ENCODE measurements at places on chromosomes 6 and 20.

- H3K27ac ChIP-seq = no peak overlapping the region
- DNase-seq = no peak
- H3K4me3 ChIP-seq = no peak overlapping the region
- H3K36me3 ChIP-seq = no peaks in the 10 kb centered on the region
- H3K4me1 ChIP-seq = peaks cover 20% of the 10 kb centered on the region
Observed at GRCh38 chr20:38725931-38726803, 1.9 kb downstream of the SLC32A1 start.

- H3K4me3 ChIP-seq = no peak overlapping the region
- no peak overlapping the region for H3K27ac ChIP-seq
- no peak for DNase-seq
- no peaks in the 10 kb centered on the region for H3K4me1 ChIP-seq
- no peaks in the 10 kb centered on the region for H3K27me3 ChIP-seq
Observed at GRCh38 chr20:59701236-59701635, 96.9 kb downstream of the PHACTR3 start.

DNA sequence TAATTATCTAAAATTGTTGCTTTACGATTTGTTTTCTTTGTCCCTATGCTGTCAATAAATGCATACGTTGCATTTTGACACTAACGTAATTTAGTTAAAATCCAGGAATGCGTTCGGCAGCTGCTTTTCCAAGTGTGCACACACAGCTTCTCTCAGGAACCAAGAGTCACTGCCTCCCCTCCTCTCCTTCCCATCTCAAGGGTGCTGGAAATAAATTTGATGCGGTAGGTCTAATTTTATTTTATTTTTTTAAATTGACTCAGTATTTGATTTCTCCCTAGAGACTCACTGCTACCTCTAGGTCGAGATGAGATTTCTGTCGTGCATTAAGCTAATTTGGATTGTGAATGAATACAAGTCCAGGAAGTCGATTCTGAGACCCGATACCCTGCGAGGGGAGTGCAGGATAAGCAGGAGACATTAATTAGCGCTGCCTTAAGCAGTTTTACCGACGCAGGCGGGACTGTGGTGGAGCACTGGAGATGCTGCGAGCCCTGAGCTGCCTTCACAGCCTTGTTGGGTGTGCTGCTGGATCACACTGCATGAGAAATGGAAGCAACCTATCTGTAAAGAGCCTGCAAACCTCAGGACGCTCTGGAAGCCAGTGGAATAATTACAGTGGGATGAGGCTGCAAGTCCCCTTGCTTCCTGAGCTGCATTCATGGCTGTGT, 381.2 kb downstream of the C6orf118 start:
- DNase-seq = no peak
- H3K27me3 ChIP-seq = no peaks in the 10 kb centered on the region
- no peaks in the 10 kb centered on the region for H3K36me3 ChIP-seq
- H3K4me1 ChIP-seq = no peaks in the 10 kb centered on the region

GRCh38 chr6:141301779-141302178, 830.9 kb upstream of the GJE1 start:
- no peaks in the 10 kb centered on the region for H3K4me1 ChIP-seq
- DNase-seq = no peak
- no peak overlapping the region for H3K4me3 ChIP-seq
- no peak overlapping the region for H3K27ac ChIP-seq
- no peaks in the 10 kb centered on the region for H3K36me3 ChIP-seq

GRCh38 chr6:88177961-88178464, 11.9 kb upstream of the CNR1 start:
- no peak for DNase-seq
- H3K27me3 ChIP-seq = no peaks in the 10 kb centered on the region
- no peaks in the 10 kb centered on the region for H3K36me3 ChIP-seq
- no peak overlapping the region for H3K27ac ChIP-seq
- 0 out of 2 replicates have a peak, but pooled peaks cover 2% of the 10 kb centered on the region for H3K4me1 ChIP-seq
- no peak overlapping the region for H3K4me3 ChIP-seq

GRCh38 chr6:106913676-106914280, 60.8 kb downstream of the CD24 start:
- H3K4me1 ChIP-seq = peaks cover 3% of the 10 kb centered on the region
- no peaks in the 10 kb centered on the region for H3K27me3 ChIP-seq
- no peak overlapping the region for H3K4me3 ChIP-seq
- DNase-seq = no peak
- H3K36me3 ChIP-seq = no peaks in the 10 kb centered on the region

GRCh38 chr6:56915832-56916231, 39.1 kb upstream of the BEND6 start:
- H3K27ac ChIP-seq = no peak overlapping the region
- no peaks in the 10 kb centered on the region for H3K36me3 ChIP-seq
- H3K4me3 ChIP-seq = no peak overlapping the region
- H3K27me3 ChIP-seq = no peaks in the 10 kb centered on the region
- DNase-seq = no peak

- no peak overlapping the region for H3K27ac ChIP-seq
- H3K4me3 ChIP-seq = no peak overlapping the region
- DNase-seq = no peak
- H3K27me3 ChIP-seq = no peaks in the 10 kb centered on the region
- no peaks in the 10 kb centered on the region for H3K4me1 ChIP-seq
Observed at GRCh38 chr6:129104560-129104959, 221.6 kb downstream of the LAMA2 start.

GRCh38 chr6:53623497-53623896, 42.1 kb downstream of the KLHL31 start:
- no peaks in the 10 kb centered on the region for H3K4me1 ChIP-seq
- no peaks in the 10 kb centered on the region for H3K36me3 ChIP-seq
- no peak overlapping the region for H3K4me3 ChIP-seq
- DNase-seq = no peak
- no peaks in the 10 kb centered on the region for H3K27me3 ChIP-seq

DNA sequence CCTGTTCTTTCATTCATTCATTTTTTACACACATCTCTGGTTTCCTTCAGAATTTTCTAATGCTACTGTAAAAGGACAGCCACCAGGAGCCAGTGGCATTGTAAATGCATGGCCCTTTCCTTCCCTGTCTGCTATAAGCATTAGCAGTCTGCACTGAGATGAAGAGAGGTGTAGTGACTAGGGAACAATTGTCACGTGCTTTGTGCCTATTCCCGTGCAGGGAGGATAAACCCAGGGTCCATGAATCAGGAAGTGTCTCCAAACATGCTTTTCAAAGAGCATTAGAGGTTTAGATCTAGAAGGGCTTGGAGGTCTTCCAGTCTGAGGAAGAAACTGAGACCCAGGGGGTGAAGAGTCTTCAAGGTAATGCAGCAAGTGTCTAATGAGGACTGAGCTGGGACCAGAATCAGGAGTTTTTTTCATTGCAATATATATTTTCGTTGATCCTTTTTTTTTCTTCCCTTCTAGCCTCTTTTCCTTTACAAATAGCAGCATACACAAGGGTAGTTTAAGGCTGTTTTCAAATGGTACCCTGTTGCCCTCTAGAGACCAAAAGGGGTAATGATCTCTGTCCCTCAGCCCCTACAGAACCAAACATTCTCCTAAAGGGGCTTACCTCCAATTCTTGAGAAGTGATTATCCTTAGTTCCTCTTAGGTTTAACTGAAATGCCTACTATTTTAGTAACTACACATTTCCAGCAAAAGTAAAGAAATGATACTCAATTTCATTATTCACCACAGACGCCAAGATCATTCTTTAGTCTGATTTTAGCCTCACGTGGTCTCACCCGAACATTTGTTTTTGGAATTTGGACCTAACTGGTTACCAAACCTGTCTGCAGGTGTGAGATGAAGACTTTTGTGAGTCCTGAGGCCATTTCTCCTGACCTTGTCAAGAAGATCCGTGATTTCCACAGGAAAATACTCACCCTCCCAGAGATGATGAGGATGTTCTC, 6.6 kb downstream of the TRIM15 start:
- no peak overlapping the region for H3K4me3 ChIP-seq
- H3K4me1 ChIP-seq = no peaks in the 10 kb centered on the region
- no peaks in the 10 kb centered on the region for H3K36me3 ChIP-seq
- DNase-seq = peak; percentile 50

DNA sequence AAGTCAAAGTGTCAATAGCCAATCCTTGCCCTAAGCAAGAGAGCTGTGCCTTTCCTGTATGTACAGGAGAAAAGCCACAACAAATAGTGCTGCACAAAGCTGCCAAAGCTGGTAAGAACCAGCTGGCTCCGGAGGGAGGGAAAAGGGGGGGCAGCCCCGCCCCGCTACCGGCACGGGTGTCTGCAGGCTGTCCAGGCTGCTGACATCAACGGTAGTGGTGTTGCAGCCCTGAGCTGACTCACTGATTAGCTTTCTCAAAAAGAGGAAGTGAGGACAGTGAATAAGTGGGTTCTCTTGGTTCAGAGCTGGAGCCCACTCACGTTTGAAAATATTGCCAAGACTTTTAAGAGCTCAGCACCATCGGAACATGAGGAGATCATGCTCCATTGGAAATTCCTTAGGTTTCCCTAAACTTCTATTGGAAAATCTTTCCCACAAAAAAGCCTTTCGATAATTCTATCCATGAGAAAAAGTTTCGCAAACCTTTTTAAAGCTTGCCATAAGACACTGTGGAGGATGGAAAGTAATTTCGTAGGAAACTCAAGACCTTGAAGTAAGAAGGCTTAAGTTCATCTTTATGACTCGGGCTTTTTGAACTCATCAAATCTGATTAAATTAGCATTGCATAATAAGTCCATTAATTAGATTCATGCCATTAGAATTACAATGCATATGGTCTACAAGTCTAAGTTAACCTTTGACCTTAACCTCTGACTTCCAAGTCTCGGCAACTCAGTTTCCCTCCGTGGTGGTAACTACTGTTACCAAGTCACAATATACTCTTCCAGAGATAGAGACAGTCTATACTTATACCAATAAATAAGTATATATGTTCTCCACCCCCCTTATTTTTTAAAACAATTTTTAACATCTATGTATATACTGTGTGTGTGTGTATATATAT, 67.0 kb downstream of the TNFRSF21 start:
- no peaks in the 10 kb centered on the region for H3K36me3 ChIP-seq
- no peak overlapping the region for H3K4me3 ChIP-seq
- H3K27ac ChIP-seq = no peak overlapping the region
- H3K4me1 ChIP-seq = peaks cover 3% of the 10 kb centered on the region
- DNase-seq = no peak

DNA sequence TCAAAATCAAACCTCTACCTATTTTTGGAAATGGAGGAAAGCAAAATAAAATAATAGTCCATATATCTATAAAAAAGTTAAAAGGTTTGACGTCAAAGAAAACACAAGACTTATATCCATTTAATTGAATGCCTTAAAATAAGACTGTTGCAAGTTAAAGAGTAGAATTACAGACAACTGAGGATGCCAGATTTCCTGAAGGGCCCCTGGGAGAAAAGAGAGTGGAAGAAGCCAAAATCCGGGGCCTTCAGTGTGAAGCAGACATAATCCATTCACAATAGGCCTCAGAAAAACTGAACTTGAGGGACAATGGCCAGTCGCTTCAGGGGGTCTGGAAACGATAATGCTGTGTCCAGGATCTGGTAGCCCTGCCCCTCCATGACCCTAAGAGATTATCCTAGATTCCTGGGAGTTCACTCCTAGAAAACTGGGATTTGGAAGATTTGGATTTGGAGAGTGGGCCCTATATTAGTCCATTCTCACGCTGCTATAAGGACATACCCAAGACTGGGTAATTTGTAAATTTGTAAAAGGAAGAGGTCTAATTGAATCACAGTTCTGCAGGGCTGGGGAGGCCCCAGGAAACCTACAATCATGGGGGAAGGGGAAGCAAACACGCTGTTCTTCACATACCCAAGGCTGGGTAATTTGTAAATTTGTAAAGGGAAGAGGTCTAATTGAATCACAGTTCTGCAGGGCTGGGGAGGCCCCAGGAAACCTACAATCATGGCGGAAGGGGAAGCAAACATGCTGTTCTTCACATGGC, 94.0 kb upstream of the SLC2A12 start:
- H3K4me3 ChIP-seq = no peak overlapping the region
- H3K36me3 ChIP-seq = no peaks in the 10 kb centered on the region
- no peak overlapping the region for H3K27ac ChIP-seq
- no peak for DNase-seq

- peaks cover 4% of the 10 kb centered on the region for H3K36me3 ChIP-seq
- H3K4me3 ChIP-seq = no peak overlapping the region
- H3K27ac ChIP-seq = no peak overlapping the region
- H3K4me1 ChIP-seq = peaks cover 7% of the 10 kb centered on the region
- no peaks in the 10 kb centered on the region for H3K27me3 ChIP-seq
Observed at GRCh38 chr6:15477746-15478145, 185.1 kb downstream of the DTNBP1 start.

DNA sequence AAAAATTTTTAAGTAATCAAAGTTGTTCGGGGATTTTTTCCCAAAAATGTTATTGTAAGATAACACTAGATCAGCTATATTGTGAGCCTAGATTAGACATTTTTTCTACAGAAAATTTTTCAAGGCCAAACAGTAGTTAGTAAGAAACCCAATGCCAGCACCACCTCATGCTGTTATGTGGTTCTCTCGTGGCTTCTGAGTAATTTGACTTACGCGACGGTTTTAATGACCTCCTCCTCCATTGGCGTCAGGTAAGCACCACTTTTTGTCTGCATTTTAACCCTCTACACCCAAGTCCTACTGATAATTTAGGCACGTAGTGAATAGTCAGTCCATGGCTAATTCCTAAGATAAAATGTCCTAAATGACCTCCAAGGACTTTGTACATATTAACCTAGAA, 9.7 kb downstream of the RPS6KA2 start:
- H3K27ac ChIP-seq = no peak overlapping the region
- H3K27me3 ChIP-seq = no peaks in the 10 kb centered on the region
- H3K4me1 ChIP-seq = peaks cover 8% of the 10 kb centered on the region
- DNase-seq = no peak
- H3K36me3 ChIP-seq = no peaks in the 10 kb centered on the region

DNA sequence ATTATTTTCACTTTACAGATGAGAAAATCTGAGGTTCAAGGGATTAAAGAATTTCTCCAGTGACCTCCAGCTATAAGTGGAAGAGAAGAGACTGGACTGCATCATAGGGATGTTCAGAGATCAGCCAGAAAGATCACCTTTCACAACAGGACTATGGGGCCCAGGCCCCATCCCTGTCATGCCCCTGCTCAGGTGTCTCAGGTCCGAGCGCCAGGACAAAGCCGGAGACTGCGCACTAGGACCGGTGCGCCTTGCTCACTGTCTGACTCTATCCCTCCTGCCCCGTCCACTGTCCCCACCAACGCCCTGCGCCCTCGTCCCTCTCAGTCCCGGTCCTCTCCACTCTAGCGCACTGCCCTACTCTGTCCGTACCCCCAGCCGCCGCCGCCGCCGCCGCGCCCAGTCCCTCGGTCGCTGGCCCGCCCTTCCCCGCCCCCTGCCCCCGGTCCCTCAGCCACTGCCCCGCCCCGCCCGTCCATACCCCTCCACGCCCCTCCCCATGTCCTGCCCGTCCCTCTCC, 521 bp upstream of the RAD21L1 start:
- H3K4me3 ChIP-seq = peak overlapping the region; percentile 38
- no peak overlapping the region for H3K27ac ChIP-seq
- H3K36me3 ChIP-seq = no peaks in the 10 kb centered on the region
- no peak for DNase-seq

- no peaks in the 10 kb centered on the region for H3K27me3 ChIP-seq
- H3K4me1 ChIP-seq = no peaks in the 10 kb centered on the region
- DNase-seq = no peak
- H3K4me3 ChIP-seq = no peak overlapping the region
Observed at GRCh38 chr20:8526610-8527009, 394.5 kb downstream of the PLCB1 start.

Measured in iPS DF 6.9 (cell line).